Stimulated activated CD8-positive, alpha-beta memory T cell treated with anti-CD3 and anti-CD28 coated beads, Interleukin-4, amount 100 ng/mL, for 1 hour (primary cell): ENCODE measurements at places on chromosomes 16 and 17.

DNA sequence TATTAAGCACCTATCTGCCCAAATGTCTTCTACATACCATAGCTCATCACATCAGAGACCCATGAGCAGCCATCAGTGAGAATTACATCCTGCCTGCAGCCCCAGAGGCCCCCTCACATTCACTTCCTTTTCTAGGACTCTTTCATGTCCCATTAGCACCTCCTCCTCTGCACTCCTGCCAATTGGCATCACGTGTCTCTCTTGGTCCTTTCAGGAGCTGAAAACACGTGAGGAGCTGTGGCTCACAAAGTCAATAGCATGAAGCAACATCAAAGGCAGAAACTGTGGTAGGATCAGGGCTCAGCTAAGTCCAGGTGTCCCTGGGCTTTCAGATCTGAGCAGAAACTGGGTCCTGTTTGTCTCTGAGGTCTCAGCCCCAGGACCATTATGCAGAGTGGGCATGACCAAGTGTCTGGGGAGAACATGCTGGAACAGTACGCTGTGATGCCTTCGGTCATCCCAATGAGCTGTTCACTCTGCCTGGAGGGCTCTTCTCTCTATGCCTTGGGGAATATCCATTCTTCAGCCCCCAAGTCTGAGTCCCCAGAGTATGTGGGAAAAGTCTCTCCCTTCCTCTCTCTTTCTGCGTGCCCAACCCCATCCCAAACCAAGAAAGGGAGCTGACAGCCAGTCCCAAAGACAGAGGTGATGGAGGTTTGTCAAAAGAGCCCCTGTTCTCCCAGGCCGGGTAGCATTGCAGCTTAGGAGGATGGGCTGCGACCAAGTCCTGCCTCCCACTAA is 457.0 kb upstream of the CDH5 start:
- DNase-seq: no peak

GRCh38 chr16:66616592-66616991 is 12.1 kb downstream of the CMTM3 start:
- no peak for DNase-seq

GRCh38 chr17:19286751-19287341 is 49.7 kb downstream of the EPN2 start:
- DNase-seq: no peak

DNA sequence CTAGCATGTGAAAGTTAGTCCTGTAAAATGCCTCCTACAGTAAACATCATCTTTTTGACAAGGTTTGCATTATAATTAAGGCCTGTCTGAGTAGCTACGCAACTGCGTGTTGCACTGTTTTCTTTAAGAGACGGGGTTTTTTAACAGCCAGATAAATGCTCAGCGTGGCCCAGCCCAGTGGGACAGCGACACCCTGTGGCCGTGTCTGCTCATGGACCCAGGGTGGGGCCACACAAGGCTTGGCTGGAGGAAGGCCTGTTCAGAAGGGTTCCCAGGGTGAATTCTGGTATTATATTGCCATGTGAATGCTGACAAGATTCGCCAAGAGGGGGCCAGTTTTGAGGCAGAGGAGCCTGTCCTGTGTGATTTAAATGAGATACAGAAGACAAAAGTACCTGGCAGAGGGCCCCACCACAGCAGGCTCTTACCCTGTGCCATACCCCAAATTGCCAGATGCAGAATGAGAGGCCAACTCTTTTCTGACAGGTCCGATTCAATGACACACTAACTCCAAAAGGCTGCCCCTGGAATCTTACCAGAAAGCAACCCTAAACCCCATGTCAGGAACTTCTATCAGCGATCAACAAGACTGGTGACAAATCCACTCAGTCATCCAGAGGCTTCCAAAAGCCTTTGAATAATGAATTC is 65.9 kb upstream of the IRX6 start:
- DNase-seq: no peak

DNA sequence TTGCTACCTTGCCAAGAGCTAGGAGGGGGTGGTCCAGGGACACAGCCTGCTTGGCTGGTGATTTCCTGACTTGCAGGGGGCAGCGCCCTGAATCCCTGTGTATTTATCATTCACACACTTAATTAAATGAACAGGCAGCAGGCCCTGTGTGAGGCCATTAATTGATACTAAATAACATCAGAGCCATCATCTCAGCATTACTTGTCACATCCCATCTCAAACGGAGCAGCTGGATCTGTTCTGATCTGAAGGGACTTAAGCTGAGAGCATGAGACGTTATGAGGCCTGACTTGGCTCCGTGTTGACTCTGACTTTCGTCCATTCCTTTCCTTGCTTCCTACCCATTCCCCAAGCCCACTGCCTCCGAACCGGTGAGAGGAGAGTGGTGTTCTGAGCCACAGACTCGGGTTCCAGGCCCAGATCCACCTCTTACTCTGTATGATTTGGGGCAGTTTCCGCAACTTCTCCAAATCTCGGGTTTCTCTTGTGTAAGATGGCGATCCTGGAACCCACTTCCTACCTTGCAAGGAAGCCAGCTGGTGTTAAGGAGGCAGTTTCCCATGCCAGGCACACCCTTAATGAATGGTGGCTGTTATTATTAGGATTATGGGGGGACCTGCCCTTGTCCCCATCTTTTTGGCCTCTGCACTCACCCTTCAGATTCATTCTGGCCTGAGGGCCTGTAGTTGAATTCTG is 33.8 kb downstream of the CACNA1G start:
- no peak for DNase-seq

DNA sequence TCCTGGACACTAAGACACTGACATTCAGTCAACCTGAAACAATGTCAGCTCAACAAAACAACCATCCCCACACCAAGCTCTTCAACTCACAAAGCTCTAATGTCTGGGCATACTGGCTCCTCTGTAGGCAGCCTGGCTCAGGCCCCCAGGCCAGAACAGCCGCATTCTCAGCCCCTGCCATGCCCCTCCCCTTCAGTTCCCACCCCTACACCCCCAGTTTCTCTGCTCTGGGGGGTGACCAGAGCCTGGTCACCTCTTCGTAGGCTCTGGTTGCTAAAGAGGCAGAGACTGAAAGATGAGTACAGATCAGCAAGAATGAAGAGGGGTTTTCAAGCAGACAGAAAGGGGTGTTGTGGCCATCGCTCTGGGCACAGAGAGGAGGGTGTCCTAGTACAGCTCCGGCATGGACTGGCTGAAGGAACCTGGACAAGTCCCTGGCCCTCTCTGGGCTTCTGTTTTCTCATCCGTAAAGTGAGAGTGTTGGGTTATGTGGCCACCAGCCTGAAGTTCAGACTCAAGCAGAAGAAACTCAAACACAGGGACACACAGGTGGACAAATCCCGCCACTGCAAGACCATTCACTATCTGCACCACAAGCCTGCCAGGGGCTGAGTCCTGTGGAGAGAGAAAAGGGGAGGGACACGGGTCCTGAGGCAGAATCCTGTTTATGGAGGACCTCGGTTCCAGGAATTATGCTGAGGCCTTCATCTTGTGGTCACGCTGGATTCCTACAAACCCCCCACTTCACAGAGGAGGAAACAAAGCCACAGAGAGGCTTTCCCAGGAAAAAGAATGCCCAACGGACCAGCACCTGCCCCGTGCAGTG is 987 bp upstream of the SLC4A1 start:
- DNase-seq: no peak
